ENCODE measurements at places on chromosomes 2 and 18. TPM values are rescaled to one million over a fixed set of nuclear protein-coding genes. Genes with fewer than 3 reads are reported as not detected.

DNA sequence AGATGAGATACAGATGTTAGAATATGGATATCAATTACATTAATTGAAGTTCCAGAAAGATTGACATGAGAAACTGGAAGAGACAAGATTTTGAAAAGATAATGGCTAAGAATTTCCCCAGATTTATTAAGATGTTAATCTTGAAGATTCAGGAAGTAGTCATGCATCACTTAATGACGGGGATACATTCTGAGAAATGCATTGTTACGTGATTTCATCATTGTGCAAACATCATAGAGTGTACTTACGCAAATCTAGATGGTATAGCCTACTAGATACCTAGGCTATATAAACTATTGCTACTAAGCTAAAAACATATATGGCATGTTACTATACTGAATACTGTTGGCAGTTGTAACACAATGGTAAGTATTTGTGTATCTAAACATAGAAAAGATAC is 6.8 kb upstream of the CHMP3 start:
- H3K4me1 ChIP-seq = peaks cover 6% of the 10 kb centered on the region
- H3K4me3 ChIP-seq = no peak overlapping the region
- H3K27ac ChIP-seq = no peak overlapping the region
- no peak for DNase-seq

LRRC30 gene
- not detected for total RNA-seq

ASXL3 gene
- total RNA-seq = 1.3 TPM

PRADC1 gene
- total RNA-seq = 24.2 TPM

GALR1 gene
- 0.08 TPM for total RNA-seq

All from suprapubic skin (tissue), 4 donors.